ENCODE measurements at places on chromosomes 3 and 15.

DNA sequence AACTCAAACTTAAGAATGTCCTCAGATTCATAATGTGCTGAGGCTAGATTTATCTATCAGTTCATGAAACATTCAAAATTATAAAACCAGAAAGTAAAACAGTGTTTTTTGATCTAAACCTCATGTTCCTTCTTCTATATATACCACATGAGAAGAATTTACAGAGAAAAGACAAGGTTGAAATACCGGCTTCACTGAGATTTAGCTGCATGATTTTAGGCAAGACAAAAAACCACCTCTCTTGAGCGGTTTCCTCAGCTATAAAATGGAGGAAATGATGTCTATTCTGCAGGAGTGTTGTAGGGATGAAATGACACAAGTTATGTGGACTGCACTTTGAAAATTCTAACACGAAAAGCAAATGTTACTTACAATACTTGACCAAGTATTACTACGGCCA, 80.6 kb upstream of the FOXB1 start:
- no peak for DNase-seq

GRCh38 chr15:44075535-44075934, 119.5 kb downstream of the FRMD5 start:
- DNase-seq = no peak

GRCh38 chr15:50909010-50909317, 481 bp downstream of the AP4E1 start:
- no peak for DNase-seq

DNA sequence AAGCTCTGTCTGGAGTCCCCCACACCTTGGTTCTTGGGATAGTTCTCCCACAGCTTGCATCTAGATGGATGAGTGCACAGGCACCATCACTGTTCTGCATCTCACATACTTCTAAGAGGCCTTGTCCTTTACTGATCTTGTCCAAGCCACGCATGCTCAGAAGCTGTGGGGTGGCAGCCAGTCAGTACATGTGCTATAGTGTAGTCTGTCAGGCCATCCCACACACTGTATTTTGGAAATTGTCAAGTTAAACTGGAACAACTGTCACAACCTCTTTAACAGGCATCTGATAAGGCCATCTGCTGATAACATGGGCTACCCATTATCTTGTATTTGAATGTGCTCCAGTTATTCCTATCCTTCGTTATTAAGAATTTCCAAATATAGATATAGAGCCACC, 296.5 kb upstream of the AZI2 start:
- DNase-seq = no peak

GRCh38 chr3:113728661-113729060, 17.4 kb downstream of the NAA50 start:
- no peak for DNase-seq

- no peak for DNase-seq
Measured at GRCh38 chr3:155339052-155339451, 45.6 kb upstream of the STRIT1 start.

DNA sequence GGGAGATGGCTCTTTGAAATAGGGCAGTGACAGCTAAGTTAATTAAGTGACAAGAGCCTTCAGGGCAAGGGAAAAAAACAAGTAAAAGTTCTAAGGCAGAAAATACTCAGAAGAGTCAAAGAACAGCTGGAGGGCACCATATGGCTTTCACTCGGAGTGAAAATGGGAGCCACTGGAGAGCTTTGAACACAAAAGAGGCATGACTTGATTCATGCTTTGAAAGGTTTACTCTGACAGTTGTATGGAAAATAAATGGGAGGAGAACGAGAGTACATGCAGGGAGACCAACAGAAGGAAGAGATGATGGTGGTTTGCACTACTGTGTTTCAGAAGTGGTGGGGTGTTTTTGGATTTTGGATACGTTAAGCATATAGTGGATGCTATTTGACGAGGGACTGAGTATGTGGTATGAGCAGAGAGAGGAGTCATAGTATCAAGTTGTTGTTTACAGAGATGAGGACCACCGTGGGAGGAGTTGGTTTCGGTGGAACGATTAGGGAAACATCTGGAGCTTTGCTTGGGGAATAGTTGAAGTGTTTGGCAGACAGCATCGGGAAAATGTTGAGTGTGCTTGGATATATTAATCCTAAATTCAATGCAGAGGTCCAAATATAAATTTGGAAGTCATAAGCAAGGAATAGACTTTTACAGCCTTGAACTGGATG, 411.5 kb downstream of the GABRG3 start:
- DNase-seq = no peak

DNA sequence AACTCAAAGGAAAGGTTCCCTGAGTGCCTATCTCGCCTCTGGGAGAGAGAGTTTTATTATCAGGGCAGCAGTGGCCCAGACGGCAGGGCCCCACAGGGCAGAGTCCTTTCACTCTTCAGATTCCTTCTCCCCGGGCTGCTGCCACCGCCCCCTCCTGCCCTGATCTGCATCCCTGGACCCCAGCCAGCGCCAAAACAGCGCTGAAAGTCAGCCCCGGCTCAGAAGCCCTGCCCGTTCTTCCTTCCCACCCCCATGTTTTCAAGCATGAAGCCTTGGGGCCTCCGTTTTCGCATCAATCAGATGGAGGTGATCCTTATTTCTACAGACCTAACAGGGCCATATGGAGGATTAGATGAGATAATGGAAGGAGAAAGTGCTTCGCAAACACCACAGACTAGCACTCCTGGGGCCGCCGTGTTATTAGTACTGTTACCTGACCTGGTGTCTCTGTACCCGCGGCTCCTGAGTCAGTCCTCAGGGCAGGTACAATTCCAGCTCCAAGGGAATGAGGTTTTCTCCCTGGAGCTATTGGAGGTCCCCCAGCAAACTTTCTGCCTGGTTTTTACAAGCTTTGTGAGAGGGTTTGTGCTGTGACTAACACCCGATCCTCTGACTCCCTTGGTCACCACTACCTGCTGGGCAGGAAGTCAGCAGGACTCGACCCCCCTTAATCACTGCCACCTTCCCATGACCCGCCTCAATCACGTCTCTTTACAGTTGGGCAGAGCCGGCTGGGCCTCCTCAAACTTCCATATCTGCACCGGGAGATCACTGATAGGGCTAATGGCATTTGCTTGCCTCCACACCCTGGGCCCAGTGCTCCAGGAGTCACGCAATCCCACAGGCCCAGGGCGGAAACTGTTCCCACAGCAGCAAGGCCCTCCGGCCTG, 39.5 kb upstream of the TSEN2 start:
- peak; percentile 23 for DNase-seq

GRCh38 chr3:141877911-141878310, 1.5 kb downstream of the ATP1B3 start:
- DNase-seq = no peak

DNA sequence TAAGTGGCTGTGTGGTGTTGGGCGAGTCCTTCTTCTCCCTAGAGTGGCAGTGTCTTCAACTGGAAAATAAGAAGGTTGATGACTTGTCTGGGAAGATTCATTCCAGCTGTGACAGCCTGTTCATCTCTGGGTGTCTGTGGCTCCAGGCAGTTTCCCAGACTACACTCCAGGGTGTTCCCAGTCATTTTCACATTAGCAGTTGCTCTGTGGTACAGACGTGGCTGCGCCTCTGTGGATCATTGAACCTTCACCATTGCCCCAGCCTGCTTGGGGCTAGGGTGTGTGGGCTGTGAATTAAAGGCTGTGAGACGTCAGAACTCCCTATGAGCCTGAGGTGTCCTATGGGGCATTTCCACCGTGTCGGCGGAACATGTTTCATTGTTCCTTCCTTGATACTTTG, 239.6 kb upstream of the NR2E3 start:
- no peak for DNase-seq

- DNase-seq = no peak
Measured at GRCh38 chr3:176696816-176697215, 500.5 kb downstream of the TBL1XR1 start.

DNA sequence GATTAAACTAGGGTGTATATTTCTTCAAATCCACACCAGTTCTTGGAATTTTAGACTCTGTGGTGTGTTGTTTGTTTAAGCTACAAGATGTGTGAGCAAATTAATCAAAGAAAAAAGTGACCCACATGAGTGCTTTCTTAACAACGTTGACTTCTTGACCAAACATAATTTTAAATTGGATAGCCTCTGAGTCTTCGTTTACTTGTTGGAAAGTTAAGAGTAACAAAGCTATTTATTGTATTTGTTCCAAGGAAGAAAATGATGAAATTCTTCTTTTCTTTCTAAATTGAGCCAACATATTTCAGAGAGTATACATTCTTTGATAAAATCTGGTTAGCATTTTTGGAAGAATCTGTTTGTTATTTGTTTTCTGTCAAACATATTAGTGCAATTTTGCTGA, 99.9 kb upstream of the IGSF10 start:
- no peak for DNase-seq

DNA sequence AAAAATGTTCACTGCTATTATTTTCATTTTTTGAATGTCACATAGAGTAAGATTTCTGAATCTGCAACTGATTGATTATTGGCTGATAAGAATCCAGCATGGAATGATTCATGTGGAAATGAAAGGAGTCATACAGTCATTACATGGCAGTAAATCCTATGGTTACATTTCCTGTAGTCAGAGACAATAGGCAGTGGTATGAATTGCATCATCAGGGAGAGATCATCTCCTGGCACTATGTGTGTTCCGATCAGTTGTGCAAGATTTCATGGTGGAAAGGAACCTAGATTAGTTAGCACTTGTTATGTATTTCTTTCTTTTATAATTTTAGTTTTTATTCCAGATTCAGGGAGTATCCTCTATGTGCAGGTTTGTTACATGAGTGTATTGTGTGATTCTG, 38.8 kb downstream of the SLC12A1 start:
- no peak for DNase-seq

DNA sequence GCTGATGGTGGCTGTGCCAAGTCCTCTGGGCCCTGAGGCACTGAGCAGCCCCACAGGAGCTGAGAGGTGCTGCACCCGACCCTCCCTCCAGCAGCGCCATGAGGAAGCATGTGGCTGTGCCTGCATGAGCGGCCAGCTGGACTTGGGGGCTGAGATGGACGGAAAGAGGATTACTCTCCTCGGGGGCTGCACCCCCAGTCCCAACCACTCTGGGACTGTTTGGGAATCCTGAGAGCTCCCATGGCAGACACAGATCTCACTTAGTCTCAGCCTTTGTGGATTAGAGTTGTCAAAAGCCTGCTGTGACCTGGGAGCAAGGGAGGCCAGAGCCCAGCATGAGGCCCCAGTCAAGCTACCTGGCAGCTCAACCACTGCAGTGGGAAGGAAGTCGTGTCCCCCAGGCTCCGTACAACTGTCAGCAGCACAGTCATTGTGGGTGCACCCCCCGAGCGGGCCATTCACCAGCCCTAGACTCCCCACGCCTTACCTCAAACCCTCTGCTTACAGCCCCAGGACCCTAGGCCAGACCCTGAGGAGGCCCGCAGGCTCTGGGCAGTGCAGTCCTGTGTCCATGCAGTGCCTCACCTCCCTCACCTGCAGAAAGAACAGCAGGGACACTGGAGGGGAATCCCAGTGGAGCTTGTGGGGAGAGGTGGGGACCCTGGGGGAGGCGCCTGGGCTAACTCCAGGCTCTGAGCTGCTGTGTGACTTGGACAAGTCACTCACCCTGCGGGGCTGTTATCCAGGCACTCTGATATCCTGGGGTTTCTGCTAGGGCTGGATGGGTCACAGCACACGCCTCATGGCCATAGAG, 17.1 kb downstream of the PRR23E start:
- DNase-seq = no peak

Data from astrocyte of the cerebellum (primary cell).